ENCODE measurements at places on chromosomes 11 and 22.
A peak's percentile ranks its signal among the peaks of the same experiment; 100 is the strongest.

- DNase-seq: no peak
Observed at GRCh38 chr11:123143476-123143875, 51.6 kb downstream of the CLMP start.

- DNase-seq: no peak
Observed at GRCh38 chr22:27962268-27963044, 43.4 kb upstream of the PITPNB start.

GRCh38 chr11:4203603-4204360 is 109.2 kb downstream of the RRM1 start:
- DNase-seq: no peak

DNA sequence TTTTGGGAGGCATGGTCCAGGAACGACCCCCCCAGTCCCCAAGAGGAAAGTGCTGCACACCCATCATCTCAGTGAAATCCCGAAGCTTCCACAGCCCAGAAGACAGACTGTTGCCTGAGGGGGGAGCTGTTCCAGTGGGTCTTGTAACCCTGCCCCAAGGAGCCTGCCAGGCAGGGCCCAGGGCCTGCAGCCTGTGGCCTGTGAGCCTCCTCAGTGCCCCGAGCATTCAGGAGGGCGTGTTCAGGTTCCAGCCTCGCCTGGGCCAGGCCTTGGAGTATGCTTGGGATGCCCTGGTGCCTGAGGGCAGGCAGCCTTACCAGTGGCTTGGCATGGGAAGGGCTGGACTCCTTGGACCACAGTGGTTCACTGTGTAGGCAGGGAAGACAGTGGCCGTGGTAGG is 18.0 kb upstream of the CABP2 start:
- no peak for DNase-seq

GRCh38 chr22:26849575-26849974 is 192.2 kb downstream of the MIAT start:
- no peak for DNase-seq

DNA sequence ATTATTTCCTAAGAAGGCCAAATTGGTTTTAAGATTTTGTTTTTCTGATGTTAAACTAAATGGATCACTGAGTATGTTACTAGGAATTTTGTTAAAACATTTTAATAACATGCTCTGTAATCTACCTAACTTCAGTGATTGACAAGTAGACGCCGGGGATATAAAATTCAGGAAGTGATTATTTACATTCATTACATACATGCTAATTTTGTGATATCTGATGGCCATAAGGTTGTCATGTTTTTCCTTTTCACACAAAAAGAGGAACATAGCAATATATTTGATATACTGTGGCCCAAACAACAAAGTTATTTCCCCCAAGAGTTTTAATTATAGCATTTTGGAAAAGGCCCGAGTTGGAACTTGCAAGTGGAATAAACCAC is 12.1 kb downstream of the SCUBE1 start:
- no peak for DNase-seq

DNA sequence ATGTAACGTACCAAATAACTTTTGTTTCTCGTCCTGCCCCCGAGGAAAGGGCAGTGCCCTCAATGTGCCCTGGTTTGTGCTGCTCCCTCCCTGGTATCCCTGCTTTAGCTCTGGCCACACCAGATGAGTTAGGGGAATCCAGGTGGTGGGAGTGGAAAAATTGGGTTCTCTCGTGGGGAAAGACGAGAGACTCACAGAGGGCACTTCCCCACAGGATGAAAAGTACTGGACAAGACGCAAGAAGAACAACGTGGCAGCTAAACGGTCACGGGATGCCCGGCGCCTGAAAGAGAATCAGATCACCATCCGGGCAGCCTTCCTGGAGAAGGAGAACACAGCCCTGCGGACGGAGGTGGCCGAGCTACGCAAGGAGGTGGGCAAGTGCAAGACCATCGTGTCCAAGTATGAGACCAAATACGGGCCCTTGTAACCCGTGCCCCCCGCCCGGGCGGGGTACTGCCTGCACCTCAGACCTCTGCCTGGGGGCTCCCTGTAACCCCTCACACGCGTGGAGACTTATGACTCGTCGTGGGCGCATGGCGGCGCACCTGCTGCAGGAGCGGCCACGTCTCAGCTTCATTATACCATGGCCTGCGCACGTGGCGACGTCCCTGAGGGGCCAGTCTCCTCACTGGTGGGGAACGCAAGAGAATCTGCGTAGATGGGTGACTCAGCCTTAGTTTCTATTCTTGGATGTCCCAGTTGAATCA is 13.9 kb downstream of the TEF start:
- no peak for DNase-seq

- DNase-seq: no peak
Observed at GRCh38 chr11:24155792-24156191, 341.1 kb upstream of the LUZP2 start.

DNA sequence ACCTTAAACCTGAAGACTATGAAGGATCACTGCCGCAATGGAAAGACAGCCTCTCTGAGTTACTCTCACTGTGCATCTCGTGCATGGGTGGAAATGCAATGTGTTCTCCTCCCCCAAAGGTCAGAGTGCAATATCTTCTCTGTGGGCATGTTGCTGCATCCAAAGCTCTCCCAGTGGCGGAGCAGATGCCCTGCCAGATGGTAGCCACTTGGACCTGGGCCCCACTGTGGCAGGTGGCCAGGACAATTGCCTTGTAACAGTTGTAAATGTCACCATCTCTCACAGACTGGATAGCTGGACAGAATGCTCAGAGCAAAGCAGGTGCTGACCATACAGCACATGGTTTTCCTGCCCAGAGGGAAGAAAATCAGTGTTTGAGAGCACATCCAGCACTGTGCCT is 542.0 kb downstream of the FAM181B start:
- DNase-seq: no peak

DNA sequence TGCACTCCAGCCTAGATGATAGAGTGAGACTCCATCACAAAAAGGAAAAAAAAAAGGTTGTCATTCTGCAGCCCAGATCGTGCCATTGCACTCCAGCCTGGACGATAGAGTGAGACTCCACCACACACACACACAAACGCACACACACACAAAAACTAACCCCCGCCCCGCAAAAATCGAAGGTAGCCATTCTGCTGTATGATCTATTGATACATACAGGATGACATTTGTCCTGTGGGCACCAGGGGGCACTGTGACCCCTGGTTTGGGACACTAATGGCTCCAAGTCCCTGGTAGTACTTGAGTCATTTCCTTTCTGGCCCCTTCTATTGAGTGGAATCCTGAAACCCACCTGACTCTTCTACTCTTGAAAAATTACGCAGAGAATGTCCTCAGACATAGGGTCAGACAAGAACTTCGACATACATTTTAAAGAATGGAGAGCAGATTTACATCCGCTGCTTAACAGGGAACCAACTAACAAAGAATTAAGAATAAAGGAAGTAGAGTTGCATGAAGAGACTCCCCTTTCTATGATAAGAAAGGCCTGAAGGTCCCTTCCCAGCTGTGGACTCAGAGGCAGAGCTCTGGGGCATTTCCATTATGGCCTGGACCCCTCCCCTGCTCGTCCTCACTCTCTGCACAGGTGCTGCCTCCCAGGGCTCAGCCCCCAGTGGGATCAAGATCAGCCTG is 35.0 kb upstream of the PRAME start:
- DNase-seq: peak; percentile 50

DNA sequence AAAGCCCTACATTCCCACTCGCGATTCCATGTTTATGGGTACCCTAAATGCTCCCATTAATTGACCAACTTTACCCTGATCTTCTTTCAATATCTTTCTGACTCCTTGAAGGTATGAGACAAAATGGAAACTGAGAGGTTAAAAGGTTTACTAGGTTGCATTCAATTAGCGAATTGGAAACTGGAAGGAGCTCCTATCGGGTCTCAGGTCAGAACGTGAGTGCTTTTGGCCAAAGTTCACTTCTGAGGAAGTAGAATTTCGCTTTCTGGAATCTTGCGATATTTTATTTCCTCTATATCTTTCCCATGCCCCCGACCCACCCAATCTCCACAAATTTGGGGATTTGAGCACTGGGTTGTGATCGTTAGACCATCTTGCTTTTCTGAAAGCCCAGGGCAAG is 2.6 kb downstream of the EHF start:
- no peak for DNase-seq

GRCh38 chr11:18699269-18699596 is 654 bp downstream of the TMEM86A start:
- DNase-seq: no peak

DNA sequence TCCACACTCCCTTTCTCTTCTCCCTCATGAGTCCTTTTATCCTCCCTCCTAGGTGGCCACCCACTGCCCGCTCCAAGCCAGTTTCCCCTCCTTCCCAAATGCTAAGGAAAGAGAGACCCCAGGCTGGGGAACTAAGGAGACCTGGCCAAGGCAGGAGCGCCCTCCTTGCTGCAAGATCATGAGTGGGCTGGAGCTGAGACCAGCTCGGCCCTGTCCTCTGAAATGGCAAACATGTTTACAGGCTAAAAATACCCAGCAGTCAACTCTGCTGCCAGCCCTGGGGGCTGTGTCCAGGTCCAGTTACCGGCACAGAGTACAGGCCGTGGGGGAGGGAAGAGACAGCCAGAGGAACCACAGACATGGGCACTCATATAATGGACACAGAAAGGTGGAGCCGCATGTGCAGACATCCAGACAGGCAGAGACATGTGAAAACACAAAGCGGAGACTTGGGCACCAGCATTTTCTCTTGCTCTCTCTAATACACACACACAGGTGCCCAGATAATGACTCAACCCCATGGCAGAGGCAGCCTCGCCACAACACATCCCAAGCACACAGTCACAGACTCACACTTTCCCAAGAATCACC is 1.2 kb upstream of the AHNAK start:
- no peak for DNase-seq

DNA sequence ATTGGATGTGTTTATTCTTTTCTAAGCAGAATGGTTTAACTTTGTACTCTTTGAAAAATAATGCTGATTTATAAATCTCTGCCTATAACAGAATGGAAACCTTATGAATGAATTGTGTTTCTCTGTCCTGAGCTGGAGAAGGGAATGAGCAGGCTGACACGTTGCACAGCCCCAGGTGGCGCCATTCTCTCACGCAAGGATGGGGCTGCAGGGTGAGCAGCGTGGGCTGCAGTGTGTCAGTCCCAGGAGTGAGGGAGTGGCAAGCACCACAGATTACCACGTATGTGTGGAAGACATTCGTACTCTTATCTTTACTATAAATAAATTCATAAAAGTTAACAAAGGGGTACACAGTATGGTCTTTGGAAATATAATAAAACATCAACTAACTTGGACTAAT is 33.4 kb downstream of the FDX1 start:
- DNase-seq: no peak

- no peak for DNase-seq
Observed at GRCh38 chr11:38274031-38274430, 1676.0 kb upstream of the RAG2 start.

DNA sequence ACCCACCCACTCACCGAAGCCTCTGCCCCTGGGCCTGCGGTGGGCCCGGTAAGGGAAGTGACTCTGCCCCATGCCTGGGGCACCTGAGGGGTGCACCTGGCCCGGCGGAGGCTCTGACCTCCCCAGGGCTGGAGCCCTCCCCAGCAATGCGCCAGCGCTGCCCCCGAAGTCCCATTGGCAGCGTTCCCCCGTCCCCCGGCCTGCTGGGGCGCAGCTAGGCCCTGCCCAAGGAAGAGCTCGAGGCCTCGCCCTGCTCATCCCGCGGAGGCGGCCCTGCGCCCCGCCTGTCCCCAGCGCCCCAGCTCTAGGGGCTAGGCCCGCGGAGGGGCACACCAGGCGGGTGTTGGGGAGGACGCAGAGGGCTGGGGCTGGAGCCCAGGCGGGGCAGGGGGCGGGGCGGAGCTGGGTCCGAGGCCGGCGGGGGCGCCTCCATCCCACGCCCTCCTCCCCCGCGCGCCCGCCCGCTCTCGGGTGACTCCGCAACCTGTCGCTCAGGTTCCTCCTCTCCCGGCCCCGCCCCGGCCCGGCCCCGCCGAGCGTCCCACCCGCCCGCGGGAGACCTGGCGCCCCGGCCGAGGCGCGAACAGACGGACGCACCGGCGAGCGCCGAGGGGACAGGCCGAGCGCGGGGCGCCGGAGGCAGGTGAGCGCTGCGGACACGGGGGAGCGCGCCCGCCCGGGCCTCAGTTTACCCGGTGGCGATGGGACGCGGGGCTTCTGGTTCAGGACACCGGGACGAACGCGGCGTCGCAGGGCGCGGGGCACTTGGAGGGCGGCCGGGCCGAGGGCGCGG is at the start of gene EPS8L2:
TSS of gene EPS8L2 (plus strand) at position 586 of the 793 bp plus-strand sequence. CDS start 3,177 bp downstream, outside the sequence.
- peak; percentile 23 for DNase-seq

GRCh38 chr11:4922304-4922703 is 1.8 kb downstream of the OR51G1 start:
- no peak for DNase-seq

GRCh38 chr22:44935724-44936123 is 74.1 kb downstream of the PHF21B start:
- no peak for DNase-seq

DNA sequence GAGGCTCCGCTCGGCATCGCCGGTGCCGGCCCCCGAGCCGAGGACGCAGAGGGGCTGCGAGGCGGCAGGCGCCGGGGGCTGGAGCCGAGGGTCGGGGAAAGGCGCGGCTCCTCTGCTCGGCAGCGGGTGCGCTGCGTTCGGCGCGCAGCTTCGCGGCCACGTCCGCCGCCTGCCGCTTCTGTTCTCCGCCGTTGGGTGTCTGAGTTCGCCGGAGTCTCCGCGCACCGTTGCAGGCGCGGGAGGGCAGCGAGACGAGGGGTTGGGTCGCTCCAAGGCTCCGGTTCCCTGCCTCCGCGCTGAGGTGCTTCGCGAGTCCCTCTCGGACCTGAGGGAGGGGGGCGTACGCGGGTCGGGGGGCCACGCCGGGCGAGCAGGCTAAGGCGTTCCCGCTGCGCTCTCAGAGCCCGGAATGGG is 347 bp downstream of the MN1 start:
- peak; percentile 35 for DNase-seq

DNA sequence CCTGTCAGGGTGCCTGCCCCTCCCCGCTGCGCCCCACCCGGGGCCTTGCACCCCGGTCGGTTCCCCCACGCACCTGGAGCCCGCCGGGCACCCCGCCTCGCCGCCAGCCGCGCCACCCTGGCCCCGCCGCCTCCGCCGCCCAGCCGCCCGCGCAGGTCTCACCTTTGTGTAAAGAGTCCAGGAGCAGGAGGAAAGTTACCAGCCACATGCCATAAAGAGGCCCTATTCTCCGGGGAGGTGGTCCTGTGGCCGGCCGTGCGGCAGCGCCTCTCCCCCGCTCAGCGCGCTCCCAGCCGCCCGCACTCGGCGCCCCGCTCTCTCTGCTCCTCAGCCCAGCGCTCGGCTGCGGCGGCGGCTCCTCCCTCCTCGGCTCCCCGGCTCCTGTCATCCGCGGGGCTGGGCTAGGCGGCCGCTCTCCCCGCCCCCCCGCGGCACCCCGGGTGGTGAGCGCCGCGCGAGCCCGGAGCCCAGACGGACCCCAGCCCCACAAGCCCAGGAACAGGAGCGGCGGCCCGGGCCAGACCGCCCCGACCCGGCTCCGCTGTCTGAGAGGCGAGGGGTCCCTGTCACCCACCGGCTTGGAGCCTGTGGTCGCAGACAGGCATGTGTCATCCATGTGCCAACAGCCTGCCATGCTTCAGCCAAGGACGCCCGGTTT is at the start of gene DSCAML1:
TSS of gene DSCAML1 (minus strand) at position 345 of the 658 bp plus-strand sequence. CDS start at position 208, 137 bp downstream.
- DNase-seq: peak; percentile 53

GRCh38 chr22:31097941-31098631 is 9.3 kb downstream of the SELENOM start:
- DNase-seq: no peak

Measured in activated naive CD4-positive, alpha-beta T cell treated with Interleukin-2 at 50 U/mL for 16 hours (primary cell).